ENCODE measurements at places on chromosomes 3 and 15.

DNA sequence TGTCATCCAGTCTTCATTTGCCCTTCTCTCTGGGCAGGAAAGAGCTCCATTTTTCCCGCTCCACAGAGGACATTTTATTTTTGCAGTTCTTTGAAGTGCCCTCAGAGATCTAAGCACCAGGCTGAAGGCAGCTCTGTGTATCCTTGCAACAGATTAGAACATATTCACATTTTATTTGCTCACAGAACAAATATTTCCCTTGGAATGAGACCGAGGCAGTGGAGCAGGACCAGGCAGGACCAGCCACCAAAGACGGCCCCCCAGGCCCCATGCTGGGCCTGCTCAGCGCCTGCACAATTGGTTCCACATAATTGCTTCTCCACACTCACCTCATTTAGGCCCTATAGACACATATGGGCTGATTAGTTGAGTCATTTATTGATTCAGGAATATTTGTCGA, 15.7 kb upstream of the ETV5 start:
- DNase-seq = no peak

- no peak for DNase-seq
These were observed at the start of gene CDV3 for GRCh38 chr3:133573629-133574194. Gene CDV3, plus strand, starts transcription at chr3:133573686. Its CDS starts 359 bp downstream, at chr3:133574045.

GRCh38 chr3:194170793-194171192, 34.8 kb downstream of the HES1 start:
- no peak for DNase-seq

- DNase-seq = no peak
These were observed 98.2 kb downstream of the ANXA2 start for GRCh38 chr15:60299452-60300047.

DNA sequence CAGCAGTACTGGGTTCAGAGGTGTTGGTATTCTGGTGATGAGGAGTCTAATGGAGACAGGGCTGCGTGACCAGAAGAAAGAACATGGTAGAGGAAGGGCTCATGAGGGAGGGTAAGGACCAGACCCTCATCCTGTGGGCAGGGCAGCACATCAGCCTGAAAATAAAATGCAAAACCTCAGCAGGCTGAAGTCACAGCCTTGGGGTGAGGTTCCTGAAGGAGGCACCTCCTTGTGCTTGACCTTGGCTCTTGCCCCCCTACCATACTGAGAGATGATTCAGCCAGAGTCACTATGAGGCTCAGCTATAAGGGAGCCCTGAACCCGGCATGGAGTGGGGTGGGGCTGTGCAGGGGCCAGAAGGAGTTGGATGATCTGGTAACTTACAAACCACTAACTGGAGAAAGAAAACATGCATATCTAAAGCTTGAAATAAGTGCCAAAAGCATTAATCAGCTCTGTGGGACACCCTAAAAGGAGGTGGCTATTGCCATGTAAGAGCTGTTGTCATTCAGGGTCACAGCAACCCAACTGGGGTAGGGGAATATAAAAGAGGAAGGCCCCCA, 60.2 kb downstream of the CORO2B start:
- DNase-seq = no peak

GRCh38 chr15:60583194-60583593, 104.3 kb upstream of the ICE2 start:
- DNase-seq = no peak

GRCh38 chr3:194671511-194671899, 486 bp downstream of the LSG1 start:
- no peak for DNase-seq

- no peak for DNase-seq
These were observed 469.7 kb downstream of the PDCD6IP start for GRCh38 chr3:34268032-34268709.

DNA sequence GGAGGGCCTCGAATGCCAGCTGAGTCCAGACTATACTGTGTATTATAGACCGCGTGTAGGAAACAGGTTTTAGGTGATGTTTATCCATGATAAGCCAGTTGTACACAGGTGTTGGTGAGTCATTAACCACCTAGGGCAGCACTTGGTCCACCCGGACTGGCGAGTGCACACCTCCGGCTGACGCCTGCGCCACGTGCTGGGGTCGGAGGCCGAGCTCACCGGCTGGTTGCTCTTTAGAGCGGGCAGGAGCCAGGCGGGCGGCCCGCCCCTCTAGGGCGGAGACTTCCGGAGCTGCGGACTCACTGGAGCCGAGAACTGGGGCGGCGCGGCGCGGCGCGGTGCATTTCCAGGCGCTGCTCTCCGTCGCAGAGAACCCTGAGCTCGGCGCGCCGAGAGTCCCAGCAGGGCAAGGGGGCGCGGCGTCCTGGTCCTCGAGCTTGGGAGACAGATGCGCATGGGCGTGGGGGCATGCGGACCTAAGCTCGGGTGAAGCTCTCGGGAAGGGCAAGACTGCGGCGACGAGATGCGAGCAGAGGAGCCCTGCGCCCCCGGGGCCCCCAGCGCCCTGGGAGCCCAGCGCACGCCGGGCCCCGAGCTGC, at the start of gene ESYT3:
Gene ESYT3, plus strand, starts transcription at position 341 of the 599 bp plus-strand sequence. Its CDS starts 183 bp downstream, at position 524.
- DNase-seq = peak; percentile 96

DNA sequence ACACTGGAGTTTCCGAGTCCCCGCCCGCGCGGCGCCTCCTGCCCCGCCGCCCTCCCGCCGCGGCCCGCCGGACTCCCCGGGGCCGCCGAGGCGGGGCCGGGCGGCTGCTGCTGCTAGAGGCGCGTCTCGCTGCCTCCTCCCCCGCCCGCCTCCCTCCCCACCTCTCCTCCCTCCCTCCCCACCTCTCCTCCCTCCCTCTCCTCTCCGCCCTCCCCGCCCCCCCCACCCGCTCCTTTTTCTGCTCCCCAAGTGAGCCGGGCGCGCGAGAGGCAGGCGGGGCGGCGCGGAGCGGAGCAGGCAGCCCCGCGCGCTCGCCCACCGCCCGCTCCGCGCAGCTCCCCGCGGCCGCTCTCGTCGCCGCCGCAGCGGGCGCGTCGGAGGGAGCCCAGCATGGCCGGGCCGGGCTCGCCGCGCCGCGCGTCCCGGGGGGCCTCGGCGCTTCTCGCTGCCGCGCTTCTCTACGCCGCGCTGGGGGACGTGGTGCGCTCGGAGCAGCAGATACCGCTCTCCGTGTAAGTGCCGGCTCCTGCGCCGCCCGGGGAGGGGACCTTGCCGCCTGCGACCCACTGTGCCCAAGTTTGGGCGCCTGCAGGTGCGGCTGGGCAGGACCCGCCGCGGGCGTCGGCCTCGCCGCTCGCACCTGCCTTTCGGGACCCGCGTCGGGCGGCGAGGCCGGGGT, at the start of gene CACNA2D3:
Gene CACNA2D3, plus strand, starts transcription at position 229 of the 679 bp plus-strand sequence.
- peak; percentile 73 for DNase-seq

DNA sequence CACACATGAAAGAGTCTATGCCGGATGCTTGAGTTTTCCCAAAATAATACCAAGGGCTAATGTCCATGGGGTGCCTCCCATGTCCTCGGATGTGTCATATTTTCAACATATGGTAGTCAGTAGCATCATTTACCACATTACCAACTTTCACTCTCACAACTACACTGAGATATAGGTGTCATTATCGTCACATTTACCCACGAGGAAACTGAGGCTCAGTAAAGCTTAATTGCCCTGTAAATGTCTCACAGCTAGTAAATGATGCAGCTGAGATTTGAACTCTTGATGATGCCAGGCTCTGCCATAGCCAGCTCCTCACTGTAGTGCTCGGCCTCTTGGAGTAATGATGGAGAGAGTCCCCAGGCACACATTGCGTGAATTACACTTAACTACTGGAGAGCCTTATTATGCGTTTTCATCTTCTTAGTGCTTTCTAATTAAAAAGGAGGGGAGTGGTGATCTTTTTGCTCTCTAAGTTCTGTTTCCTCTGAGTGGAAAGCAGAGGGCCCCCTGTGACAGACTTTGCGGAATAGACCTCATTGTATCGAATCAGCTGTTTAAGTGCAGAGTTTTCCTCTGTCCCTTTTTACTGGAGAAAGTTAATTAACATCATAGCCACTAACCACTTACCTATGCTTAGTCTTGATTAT, 142.0 kb upstream of the SLCO3A1 start:
- no peak for DNase-seq

- peak; percentile 26 for DNase-seq
These were observed 25.9 kb upstream of the CDV3 start for GRCh38 chr3:133547432-133548041.

DNA sequence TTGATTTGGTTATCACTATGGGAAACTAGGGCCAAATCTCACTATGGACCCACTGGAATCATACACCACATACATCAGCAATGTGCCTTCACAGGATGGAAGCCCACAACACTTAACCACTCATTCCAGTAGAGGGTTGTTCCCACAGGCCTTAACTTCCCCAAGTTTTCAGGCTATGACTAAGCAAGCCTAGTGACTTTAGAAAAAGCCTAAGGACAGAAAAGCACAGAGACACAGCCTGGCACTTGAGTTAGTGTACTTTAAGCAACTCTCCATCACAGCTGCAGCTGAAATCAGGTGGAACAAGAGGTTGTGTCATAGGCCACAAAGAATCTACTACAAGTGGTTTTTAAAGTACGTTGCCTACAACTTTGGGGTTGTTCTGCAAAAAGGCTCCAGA, 128.7 kb downstream of the LRRN1 start:
- no peak for DNase-seq

DNA sequence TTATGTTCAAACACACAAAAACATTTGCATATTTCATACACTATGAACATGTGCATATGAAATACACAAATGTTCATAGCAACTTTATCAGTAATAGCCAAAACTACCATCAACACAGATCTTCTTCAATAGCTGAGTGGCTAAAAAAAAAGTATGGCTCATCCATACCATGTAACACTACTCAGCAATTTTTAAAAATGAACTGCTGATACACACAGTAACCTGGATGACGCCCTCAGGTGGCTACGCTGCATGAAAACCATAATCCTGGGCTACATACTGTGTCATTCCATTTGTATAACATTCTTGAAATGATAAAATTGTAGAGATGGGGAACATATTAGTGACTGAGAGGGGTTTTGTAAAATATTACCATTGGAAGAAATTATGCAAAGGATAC, 243.6 kb downstream of the MAGI1 start:
- no peak for DNase-seq

DNA sequence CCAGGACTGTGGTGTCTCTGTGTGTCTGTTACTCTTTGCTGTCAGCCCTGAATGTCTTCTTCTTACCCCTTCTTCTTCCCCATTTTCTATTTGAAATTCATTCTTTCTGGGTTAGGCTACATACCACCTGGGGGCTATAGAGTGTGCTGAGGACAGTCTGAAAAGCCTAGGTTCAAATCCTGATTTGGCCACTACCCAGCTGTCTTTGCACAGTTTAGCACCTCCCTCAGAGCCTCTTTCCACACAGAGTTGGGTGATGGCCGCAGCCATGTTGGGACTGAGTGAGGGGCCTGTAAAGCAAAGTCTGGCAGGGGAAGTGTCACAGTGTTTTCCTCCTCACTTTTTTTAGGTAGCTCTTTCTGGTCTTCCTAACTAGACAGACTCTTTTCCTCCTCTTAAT, 113.7 kb downstream of the CHCHD6 start:
- no peak for DNase-seq

DNA sequence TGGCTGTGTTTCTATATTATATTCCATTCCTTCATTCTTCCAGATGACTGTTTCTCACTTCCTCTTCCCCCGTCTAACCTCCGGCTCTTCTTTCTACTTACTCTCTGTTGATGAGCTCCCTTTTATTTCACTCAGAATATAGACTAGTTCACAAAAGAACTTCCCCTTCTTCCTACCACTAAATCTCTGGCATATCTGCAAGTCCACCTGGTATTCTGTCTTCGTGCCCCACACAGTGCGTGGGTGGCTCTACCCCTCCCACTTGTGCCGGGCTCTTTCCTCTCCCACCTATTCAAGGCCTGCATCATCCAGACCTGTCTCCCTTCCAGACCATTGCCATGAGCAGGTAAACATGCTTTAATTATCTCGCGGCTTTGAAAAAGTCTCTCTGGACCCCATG, 73.0 kb downstream of the SCN10A start:
- DNase-seq = no peak

DNA sequence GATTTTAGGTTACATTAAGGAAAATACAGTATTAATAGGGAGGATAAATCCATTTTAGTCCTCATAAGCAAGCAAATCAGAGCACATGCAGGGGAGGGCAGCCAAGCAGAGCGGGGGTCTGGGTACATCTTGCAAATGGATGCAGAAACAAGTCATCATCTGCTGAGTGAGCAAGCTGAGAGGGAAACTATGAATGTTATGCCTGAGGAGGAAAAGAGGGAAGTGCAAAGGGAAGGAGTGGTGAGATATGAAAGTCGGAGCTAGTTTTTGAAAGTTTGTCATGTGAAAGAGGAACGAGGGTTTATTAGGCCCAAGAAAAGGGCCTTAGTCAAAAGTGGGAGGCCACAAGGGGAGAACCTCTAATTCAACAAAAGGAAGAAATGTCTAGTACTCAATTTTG, 15.4 kb downstream of the PTX3 start:
- DNase-seq = no peak

GRCh38 chr15:60751985-60752952, 273.3 kb upstream of the ICE2 start:
- DNase-seq = no peak

DNA sequence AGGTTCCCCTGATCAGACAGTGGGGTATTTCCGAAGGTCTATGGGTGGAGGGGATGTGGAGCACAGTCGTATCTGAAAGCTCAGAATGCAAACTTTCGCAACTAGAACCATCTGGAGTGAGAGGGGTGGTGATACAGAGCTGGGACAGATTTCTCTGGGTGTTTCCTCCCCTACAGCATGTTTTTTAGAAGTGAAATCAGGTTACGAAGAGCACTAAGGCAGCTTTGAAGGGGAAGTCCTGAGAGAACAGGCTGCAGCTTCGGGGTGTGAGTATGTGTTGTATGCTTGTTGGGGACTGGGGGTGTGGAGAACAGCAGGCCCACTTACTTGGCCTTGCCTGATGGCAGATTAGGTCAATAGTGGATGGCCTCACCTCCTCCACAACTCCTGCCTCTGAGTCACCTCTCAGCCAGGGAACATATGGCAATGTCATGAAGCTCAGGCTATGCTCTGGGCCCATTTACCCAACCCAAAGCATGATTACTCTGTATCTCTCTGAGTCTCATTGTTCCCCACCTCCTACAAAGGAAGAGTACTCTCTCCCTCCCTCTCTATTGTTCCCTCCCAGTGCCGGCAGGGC, 107.2 kb upstream of the RASGRP1 start:
- DNase-seq = no peak

DNA sequence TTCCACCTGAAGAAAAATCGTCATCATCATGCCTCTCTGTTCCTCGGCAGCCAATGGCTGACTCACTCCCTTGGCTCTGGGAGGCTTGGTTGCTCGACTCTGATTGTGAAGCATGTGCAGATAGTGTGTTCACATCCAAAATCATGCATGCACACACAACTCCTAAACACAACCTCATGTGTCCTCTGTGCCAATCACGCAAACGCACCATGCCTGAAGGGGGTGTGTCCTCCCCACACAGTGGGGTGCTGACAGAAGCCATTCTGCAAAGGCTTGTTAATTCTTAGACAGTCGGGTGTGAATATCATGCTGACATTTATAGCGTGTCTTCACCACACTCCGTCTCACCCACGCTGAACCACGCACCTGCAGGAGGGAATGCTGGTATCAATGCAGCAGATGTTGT, 11.4 kb upstream of the CCDC174 start:
- DNase-seq = no peak

DNA sequence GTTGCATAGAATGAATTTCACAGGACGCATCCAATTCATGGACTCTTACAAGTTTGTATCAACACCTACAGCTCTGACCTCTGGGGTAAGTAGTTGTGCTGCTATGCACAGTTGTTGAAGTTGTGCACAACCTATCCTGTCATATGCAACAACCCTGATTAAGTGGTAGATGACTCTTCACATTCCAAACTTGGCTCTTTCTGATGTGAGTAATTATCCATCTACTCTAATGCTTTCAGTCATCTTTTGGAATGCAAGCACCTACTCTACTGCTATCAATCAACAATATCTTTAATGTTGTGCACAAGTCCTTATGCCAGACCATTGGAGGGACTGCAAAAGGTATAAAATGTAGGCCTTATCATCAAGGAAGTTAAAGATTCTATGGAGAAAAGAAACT, 921.4 kb downstream of the MCTP2 start:
- no peak for DNase-seq

Measured in left lung (tissue), 14 donors.